A549 treated with dexamethasone at 1 μM for 4 hours (cell line): ENCODE measurements at places on chromosomes 3 and 15. TPM values are rescaled to one million over a fixed set of nuclear protein-coding genes. Genes with fewer than 3 reads are reported as not detected.

Gene SAMMSON
- not detected in 5 replicates for total RNA-seq

Gene WNT5A
- total RNA-seq: 0.59 to 1.4 TPM (median 0.95 TPM) in 5 replicates

Gene NECTIN3
- total RNA-seq: 17.5 to 30.3 TPM (median 25.2 TPM) in 5 replicates

Gene PPP4R2
- total RNA-seq: 28.4 to 41.7 TPM (median 40.3 TPM) in 5 replicates

Gene GPD1L
- total RNA-seq: 16.0 to 22.1 TPM (median 19.4 TPM) in 5 replicates

Gene ACP3
- total RNA-seq: 0.02 to 0.06 TPM (median 0.06 TPM) in 3 of 5 replicates, not detected in the others

Gene XCR1
- not detected in 5 replicates for total RNA-seq

Gene GNAT1
- 0.03 to 0.48 TPM (median 0.21 TPM) in 4 of 5 replicates, not detected in the other for total RNA-seq

Gene MCF2L2
- 0.19 to 0.69 TPM (median 0.26 TPM) in 5 replicates for total RNA-seq

Gene POLQ
- total RNA-seq: 5.3 to 8.1 TPM (median 6.7 TPM) in 5 replicates

Gene COL6A5
- total RNA-seq: not detected in 5 replicates

Gene NAA50
- 135 to 171 TPM (median 162 TPM) in 5 replicates for total RNA-seq

Gene PLIN1
- 0.06 to 0.09 TPM (median 0.08 TPM) in 5 replicates for total RNA-seq

Gene SENP7
- total RNA-seq: 1.6 to 3.0 TPM (median 2.4 TPM) in 5 replicates
